Stimulated activated CD8-positive, alpha-beta memory T cell treated with anti-CD3 and anti-CD28 coated beads, Interleukin-4, amount 100 ng/mL, for 1 hour (primary cell): ENCODE measurements at places on chromosomes 12 and 14.

- DNase-seq = no peak
Measured at GRCh38 chr14:63134801-63135200, 69.4 kb upstream of the RHOJ start.

DNA sequence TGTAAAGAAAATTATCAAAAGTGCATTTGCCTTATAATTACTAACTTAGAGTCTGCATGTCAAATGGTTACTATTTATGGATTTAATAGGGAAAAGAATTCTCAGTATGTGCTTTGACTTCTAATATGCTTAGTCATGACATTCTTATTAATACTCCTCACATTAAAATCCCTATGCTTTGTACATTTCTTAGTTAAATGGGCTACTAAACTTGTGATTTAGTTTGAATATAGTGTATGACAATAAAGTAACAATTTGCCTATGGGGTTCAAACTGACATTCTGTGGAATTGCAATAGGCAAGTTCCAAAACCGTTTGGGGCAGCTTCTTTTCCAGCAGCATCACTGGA lies 361.9 kb upstream of the TMTC1 start:
- DNase-seq = no peak

- DNase-seq = no peak
Measured at GRCh38 chr12:56222531-56222895, 791 bp upstream of the RNF41 start.

GRCh38 chr12:49974677-49975317 lies 2.0 kb downstream of the AQP6 start:
- DNase-seq = no peak

- no peak for DNase-seq
Measured at GRCh38 chr14:105333020-105333490, 18.5 kb downstream of the PACS2 start.

DNA sequence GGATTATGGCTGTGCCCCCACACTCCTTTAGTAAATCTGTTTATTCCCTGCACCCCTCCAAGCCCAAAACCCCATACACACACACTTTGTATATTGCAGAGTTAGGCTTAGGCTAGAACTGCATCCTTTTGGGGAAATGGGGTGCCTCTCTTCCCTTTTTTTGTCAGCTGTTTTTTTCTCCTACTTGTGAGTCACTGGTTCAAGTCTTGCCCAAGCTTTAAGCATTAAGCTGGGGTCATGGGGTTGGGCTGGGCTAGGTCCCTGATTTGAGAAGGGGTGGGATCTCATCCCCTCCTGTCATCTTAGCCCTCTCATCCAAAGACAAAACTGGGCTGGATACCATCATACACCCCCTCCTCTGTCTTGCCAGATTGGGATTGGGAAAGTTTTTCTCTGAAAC lies 1.6 kb downstream of the LRP1 start:
- DNase-seq = no peak

- peak; percentile 25 for DNase-seq
Measured at GRCh38 chr14:104137297-104138097, 890 bp upstream of the KIF26A start.

DNA sequence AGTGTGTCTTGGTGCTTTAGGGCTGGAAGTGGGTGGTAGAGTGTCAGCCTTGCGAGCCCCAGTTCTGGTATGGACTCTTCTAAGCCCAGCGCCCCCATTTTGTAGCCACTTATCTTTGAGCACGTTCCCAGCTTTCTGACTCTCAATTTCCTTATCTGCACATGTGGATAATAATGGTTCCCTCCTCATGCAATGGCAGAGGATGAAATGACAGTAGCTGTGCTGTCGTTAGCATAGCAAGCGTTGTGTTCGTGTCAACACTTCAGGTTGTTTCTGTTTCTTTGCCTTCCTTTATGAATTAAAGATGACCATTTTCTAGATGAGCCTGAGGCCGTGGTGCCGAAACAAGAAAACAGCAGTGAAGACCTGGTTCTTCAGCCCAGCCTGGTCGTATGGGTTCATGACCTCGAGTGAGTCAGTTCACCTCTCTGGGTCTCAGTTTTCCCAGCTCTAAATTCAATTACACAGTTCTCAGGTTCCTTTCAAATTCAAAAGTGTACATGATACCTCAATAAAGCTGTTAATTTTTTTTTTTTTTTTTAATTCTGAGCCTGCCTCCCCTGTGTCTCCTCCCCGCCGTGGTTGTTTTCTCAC lies 233.0 kb downstream of the SLC41A2 start:
- no peak for DNase-seq

GRCh38 chr14:100012478-100013327 lies 52.5 kb upstream of the EVL start:
- no peak for DNase-seq

DNA sequence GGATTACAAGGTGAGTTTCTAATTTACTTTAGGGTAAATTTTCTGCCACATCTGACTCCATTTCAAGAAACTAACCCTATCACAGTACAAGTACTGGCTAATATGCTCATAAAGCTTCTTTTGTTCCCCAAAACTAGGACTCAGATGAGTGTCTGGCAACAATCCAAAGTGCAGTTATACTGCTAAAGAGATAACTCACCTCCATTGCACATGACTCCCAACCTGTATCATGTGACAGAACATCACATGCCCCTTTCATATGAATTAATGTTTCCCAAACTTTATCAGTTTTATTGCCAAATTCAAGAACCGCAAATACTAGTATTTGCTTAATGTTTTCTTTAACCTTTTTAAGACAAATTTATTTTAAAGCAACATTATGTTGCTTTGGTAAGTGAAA lies 3.9 kb upstream of the PPP1R12A start:
- no peak for DNase-seq

GRCh38 chr12:115574826-115575225 lies 702.7 kb downstream of the MED13L start:
- DNase-seq = no peak

- DNase-seq = no peak
Measured at GRCh38 chr14:90569201-90569600, 172.4 kb downstream of the CALM1 start.

GRCh38 chr14:52078721-52079120 lies 9.9 kb upstream of the NID2 start:
- DNase-seq = no peak

DNA sequence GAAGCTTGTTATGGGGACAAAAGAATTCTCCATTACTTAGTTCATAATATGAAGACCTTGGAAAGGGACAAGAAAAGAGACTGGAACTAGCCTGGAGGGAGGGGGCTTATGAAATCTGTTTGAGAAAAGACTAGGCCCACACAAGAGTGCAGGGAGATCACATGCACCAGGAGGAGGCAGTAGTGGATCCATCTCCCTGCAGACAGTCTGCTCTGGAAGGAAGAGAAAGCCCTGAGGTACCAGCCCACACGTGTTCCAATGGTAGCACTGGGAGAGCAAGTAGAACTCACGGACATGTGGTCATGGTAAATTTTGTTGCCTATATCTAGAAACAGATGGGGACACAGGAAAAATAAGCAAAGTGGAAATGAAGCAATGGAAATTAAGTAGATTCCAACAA lies 445.4 kb downstream of the SOX5 start:
- DNase-seq = no peak

DNA sequence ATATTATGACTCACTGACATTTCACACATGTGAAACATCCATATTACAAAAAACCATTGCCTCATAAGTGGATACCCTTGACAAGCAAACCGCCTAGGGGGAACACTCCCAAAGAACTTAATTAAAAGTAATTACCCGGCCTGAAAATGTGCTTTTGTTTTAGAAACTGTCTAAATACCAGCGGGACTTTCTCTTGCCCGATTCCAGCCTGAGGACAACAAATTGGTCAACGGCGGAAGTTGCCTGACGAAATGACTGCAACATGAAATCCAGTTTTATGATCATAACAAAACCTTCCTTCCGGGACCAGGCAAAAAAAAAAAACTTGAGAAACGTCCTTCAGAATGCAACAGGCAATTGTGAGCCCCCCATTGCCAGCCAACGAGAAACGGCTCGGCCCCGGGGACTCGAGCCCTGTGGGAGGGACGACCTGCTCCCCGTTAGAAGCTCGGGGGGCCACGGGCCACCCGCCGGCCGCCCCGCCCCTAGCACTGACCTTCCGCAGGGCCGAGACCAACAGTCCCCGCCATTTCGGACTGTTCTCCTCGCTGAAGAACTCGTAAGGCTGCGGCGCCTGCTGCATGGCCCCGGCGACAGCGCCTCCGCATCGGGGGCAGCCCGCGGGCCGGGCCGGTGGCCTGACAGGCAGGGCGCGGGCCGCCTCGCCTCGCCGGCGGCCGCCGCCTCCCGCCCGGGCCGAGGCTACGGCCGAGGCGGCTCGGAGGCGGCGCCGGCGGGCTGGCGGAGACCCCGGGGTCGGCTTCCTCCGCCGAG lies 490 bp downstream of the SOS2 start:
- DNase-seq = no peak

DNA sequence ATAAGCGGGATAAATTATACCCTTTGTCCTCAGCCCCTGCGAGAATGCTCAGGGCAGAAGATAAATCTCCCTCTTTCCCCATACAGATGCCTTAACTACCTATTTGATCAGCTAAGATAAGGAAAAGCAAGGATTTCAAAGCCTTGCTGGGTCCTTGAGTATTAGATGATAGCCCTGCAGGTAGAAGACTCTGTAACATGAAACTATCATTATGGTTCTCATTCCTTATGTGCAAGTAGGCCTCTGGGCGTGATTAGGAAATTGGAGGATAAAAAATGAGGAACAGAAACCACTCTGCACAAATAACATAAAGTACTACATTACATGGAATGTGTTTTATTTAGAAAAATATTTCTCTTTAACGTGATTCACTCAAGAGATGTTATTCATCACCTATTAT lies 14.5 kb upstream of the WDR89 start:
- no peak for DNase-seq

GRCh38 chr12:51335931-51336330 lies 10.5 kb downstream of the CELA1 start:
- DNase-seq = no peak
